SW480 (cell line): ENCODE measurements at places on chromosomes 12 and 14.

- DNase-seq, result no peak
Measured at GRCh38 chr12:69161829-69162228, 77.5 kb upstream of the CPSF6 start.

DNA sequence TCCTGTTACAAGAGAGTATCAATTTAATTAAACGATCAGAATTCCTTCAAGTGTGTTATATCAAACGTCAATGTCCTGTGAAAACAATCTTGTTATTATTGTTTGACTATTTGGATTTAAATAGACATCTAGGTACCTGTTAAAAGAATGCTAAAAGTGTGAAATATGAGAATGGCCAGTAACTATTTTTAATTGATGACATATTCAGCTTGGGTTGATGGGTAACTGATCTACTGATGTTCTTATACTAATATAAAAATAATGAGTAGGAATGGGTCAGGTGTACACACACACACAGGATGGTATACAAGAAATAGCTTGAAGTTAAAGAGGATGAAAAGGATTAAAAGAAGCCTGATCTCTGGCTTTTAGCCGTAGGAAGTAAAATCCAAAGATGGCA lies 146.0 kb downstream of the SLC38A4 start:
- no peak for DNase-seq

- DNase-seq, result no peak
Measured at GRCh38 chr12:108619369-108620160, 14.1 kb downstream of the SELPLG start.

- no peak for DNase-seq
Measured at GRCh38 chr14:93343266-93343665, 3.7 kb upstream of the COX8C start.

DNA sequence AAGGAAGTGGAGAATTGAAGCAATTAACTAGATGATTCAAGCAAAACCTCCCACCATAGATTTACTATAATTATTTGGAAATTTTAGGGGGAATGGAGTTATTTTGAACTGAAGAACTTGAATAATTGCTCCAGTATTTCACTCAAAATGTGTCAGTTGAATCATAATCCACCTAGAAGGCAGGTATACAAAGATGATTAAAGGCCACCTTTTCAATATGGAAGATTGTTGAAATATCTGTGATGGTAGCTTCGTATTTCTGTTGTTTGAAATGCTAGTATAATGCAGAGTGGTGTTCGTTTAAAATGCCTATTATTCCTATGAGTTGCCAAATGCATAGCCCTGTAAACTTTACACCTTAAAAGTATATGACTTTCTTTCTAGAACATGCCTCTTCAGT lies 3.1 kb downstream of the HMGA2 start:
- DNase-seq, result no peak

DNA sequence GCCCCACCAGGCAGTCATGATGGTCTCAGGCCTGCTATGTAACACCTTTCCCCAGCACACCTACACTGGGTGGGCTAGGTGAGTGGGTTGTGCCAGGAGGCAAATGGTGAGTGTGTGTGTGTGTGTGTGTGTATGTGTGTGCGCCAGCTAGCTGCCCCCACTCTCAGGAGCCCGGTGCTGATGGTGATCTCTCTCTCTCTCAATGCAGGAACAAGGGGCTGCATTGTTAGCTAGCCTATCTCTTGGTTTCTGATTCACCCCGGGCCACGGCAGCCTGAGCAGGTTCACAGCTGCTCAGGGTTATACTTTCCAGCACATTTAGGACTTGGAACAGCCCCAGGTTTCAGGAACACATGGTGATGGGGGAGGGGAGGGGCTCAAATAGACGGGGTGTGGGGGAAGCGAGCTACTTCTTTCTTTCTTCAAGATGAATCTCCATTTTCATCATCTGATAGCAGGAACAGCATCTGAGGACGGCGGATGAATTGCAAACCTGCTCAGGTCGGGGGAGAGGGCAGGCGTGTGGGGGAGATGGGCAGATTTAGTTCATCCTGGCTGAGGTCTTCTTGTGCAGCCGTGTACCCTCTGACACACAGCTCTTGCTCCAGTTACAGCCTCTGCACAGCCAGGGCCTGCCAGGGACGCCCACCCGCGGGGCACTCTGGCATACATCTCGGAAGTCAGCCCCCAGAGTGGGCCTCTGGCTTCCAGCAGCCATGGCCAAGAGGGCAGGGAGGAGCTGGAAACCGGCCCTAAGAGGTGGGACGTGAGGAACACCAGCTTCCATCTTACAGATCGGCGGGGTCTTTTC lies 137.6 kb downstream of the ZFP36L1 start:
- DNase-seq, result peak; percentile 42

DNA sequence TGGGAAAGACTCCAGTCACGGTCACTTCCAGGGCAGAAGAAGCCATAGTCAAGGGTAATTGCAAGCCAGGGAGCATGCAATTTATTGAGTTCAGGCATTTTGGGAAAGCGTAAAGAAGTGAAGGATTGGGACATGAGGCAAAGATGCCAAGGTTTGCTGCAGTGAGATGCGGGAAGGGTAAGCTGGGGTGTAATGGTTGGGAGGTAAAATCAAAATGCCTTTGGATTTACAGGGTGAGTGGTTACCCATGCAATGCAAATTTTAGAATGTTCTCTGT lies 167.5 kb downstream of the BRMS1L start:
- DNase-seq, result no peak

DNA sequence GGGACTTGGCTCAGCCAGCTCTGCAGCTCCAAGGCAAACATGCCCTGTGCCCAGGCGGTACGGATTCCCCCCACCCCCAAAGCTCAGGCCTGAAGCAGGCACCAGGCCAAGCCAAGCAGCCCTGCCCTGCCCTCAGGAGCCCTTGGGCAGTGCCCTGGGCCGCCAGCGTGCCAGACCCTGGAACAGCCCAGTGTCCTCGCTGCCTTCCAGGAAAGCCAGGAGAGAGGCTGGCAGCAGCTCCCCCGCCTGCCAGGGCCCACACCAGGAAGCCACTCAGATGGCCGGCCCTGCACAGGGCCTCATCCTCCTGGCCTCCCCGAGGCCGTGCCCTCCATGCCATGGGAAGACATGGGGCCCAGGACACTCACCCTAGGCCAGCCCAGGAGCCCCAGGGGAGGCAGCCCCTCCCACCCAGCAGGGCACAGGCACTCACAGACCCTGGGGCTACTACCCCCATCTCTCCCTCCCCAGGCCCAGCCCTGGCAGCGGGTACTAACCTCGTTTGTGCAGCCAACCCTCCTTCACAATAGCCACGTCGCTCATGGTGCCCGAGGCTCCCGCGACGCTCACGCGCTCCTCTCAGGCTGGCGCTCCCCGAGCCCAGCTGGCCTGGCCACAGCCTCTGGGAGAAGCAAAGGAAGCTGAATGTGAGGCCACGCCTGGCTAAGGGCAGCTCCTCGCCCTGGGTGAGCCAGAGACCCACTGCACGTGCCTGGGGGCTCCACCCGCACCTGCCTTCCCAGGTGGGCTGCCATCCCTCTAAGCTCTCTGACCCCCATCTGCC lies 3.3 kb downstream of the AKT1 start:
- DNase-seq, result no peak

- DNase-seq, result no peak
Measured at GRCh38 chr12:81095501-81096232, 17.8 kb downstream of the ACSS3 start.

GRCh38 chr14:69055999-69056788 lies 77.1 kb upstream of the ACTN1 start:
- peak; percentile 45 for DNase-seq

GRCh38 chr12:127550271-127550670 lies 716.7 kb upstream of the TMEM132C start:
- peak; percentile 49 for DNase-seq

GRCh38 chr12:54375259-54375579 lies 9.3 kb downstream of the ZNF385A start:
- no peak for DNase-seq

DNA sequence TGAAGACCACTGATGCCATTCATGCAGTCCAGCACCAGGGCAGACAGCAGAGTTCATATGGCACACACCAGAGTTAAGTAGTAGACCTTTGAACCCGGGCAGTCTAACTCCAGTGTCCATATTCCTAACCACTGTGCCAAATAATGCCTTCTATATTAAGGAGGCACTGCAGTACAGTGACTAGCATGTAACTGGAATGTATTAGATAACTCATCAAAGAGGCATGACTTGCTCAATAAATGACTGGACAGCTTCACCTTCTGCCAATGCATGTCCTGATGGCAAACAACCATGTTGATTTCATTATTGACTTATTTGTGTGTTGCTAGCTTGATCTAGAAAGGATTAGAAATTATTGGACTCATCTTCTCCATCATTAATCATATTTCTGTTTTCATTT lies 40.2 kb downstream of the DACT1 start:
- DNase-seq, result no peak

DNA sequence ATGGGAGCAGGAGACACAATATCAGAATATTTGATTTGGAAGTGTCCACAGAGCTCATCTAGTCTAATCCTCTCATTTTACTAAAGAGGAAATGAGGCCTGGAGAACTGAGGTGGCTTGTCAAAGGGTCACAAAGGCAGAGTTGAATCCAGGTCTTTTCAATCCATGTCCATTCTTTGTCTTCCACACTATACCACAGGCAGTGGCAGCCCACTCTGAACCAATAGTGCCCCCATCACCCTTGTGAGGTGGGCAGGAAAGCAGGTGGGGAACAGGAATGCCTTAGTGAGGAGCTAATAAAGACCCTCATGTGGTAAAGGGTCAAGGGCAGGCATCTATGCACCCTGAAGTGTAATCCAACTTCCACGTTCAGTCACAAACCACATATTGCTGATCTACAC lies 134.8 kb upstream of the EGLN3 start:
- no peak for DNase-seq

GRCh38 chr12:25802143-25802542 lies 156.3 kb upstream of the RASSF8 start:
- no peak for DNase-seq

- peak; percentile 16 for DNase-seq
Measured at GRCh38 chr12:43848786-43849185, 12.9 kb downstream of the TMEM117 start.

DNA sequence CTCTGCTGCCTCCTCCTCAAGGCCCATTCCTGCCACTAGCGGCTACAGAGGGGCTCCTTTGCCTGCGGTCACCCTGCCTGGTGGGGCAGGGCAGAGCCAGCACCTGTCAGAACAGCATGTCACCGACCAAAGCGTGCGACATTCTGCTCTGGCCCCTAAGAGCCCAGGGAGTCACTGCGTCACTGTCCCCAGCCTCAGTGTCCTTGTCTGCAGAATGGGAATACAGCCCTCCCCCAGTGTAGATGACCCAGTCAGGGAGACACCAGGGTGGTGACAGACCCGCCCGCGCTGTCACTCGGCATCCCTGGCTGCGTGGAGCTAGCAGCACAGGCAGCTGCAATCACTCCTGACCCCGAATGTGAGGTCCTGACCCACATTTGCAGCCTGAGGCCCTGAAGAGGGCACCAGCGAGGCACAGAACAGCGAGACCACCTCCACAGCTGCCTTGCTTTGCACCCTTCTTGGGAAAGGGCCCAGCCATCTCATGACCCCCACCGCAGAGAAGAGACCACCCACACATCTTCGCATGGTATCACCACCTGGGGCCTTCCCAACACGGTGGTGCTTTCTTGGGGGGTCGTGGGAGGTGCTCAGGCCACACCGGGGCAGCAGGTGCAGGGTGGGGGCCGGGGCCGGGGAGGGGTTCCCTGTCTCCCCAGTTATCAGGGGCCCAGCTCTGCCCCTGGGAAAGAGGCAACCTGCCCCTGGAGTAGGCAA lies 2.5 kb downstream of the AHNAK2 start:
- DNase-seq, result no peak

GRCh38 chr12:11136075-11136474 lies 1.6 kb upstream of the TAS2R30 start:
- no peak for DNase-seq

- DNase-seq, result peak; percentile 4
Measured at GRCh38 chr14:39232554-39233415, 930 bp upstream of the MIA2 start.

GRCh38 chr12:44525806-44526654 lies 350.1 kb downstream of the NELL2 start:
- no peak for DNase-seq

DNA sequence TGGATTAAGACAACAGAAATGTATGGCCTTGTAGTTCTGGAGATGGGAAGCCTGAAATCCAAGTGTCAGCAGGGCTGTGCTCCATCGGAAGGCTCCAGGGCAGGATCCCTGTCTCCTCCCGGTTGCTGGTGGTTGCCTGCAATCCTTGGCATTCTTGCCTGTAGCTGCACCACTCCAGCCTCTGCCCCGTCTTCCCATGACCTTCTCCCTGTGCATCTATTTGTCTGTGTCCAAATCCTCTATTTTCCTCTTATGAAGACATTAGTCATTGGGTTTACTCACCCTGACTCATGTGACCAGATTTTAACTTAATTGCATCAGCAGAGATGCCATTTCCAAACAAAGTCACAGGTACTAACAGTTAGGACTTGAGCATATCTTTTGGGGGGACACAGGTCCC lies 15.1 kb downstream of the TUNAR start:
- DNase-seq, result peak; percentile 82

DNA sequence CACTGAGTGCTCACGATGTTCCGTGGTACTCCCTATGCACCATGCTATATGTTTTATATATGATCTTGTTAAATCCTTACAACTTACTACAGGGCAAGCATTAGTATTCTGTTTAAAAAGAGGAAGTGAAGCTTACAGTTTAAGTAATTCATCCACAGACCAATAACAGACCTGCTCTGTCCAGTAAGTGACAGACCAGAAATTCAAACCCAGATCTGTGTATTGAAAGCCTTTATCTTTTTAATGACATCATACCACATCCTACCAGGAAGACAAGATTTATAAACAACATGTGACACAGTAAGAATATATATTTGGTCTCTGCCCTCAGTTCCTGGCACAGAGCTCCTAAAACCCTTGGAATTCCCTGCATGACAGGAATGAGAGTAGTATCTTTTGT lies 206.5 kb downstream of the STXBP6 start:
- DNase-seq, result no peak

GRCh38 chr14:72742118-72742837 lies 151.6 kb downstream of the DPF3 start:
- DNase-seq, result no peak

DNA sequence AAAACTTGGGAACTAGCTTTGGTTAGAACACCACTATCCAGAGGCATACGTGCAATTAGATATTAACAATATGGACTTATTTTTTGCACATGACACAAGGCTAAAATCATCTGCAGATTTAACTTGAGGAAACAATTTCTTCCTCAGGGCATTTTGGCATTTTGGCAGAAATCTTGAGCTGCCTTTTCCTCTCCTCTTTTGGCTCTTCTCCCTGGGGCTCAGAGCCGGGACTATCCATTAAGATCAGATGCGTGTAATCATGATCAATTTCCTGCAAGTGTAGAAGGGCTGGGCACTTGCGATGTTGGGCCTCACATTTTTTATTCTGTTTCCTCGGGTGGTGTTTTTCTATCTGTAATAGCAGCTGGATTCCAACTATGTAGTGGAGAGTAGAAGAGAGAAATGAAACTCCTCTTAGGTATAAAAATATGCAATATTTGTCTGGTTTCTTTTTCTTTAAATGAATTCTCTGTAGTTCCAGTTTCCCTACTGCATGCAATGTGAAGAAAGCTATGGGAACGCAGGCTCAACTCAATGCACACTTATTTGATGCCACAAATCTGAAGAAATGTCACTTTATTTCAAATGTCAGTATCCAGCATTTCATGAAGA lies 1010.8 kb downstream of the FLRT2 start:
- DNase-seq, result no peak

- no peak for DNase-seq
Measured at GRCh38 chr12:64064706-64065105, 157.4 kb downstream of the KICS2 start.
